ENCODE measurements at places on chromosomes 1 and 21. TPM values are rescaled to one million over a fixed set of nuclear protein-coding genes. Genes with fewer than 3 reads are reported as not detected.

The BGLAP gene
- total RNA-seq, result not detected

The ADGRB2 gene
- 9.4 TPM for total RNA-seq

The FAM163A gene
- 0.06 TPM for total RNA-seq

The CR1L gene
- 0.69 TPM for total RNA-seq

The DENND2D gene
- total RNA-seq, result 5.7 TPM

The MYBPH gene
- total RNA-seq, result not detected

The RHBDL2 gene
- total RNA-seq, result 1.4 TPM

The OR6K6 gene
- total RNA-seq, result not detected

The SPRR1A gene
- not detected for total RNA-seq

The CFH gene
- 3.8 TPM for total RNA-seq

- no peak for DNase-seq
Observed at GRCh38 chr1:153233448-153233847, 16.1 kb downstream of the PRR9 start.

- DNase-seq, result no peak
Observed at GRCh38 chr1:8777867-8778266, 39.6 kb downstream of the RERE start.

GRCh38 chr1:9823943-9824701 lies at the start of gene CLSTN1:
Gene CLSTN1, minus strand, starts transcription at chr1:9823965. Its CDS starts 232 bp downstream, at chr1:9823733.
- peak; percentile 94 for DNase-seq

DNA sequence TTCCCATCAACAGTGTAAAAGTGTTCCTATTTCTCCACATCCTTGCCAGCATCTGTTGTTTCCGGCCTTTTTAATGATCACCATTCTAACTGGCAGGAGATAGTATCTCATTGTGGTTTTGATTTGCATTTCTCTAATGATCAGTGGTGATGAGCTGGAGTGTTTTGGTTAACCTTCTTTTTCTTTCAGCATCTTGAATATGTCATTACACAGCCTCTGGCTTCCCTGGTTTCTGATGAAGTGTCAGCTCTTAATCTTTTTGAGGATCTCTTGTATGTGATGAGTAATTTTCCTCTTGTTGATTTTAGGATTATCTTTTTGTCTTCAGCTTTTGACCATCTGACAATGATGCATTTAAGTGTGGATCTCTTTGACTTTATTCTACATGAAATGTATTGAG lies 133.2 kb upstream of the GRIK3 start:
- DNase-seq, result no peak

- no peak for DNase-seq
Observed at GRCh38 chr21:33387294-33387693, 15.9 kb upstream of the IFNGR2 start.

DNA sequence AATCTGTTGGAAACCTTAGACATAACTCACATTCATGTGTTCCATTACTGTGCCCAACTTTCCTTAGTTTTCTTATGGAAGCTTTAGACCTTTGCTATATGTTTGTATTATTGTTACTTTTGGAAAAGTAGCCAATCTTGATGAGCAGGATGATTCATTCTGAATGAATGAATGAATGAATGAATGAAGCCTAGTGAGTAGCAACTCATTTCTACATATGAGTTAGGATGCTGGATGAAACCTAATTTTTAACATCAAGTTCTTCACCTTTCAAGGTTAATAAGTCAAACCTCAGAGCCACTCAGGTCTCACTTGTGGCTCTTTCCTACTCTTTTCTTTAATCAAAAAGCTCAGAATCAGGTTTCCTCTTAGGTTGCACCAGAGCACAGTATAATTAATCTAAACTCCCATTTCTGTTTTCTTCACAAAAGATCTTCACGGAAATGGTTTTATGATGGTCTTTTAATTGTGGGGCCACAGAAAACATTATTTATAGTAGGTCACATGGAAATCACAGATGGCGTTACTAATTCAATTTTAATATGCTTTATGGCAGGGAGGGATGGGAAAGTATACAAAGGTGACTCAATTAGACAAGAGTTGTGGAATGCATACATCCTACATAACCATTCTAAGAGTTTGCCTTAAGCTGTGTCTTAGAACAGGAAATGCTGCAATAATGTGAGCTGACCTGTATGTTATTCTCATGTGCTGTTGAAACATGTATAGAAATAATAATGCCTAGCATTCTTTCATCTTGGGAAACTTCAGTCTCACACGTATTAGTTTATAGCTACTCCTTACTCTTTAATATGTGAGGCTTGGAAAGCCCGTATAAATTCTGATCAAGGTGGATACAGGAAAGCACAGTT lies 4.5 kb upstream of the DDX59 start:
- no peak for DNase-seq

DNA sequence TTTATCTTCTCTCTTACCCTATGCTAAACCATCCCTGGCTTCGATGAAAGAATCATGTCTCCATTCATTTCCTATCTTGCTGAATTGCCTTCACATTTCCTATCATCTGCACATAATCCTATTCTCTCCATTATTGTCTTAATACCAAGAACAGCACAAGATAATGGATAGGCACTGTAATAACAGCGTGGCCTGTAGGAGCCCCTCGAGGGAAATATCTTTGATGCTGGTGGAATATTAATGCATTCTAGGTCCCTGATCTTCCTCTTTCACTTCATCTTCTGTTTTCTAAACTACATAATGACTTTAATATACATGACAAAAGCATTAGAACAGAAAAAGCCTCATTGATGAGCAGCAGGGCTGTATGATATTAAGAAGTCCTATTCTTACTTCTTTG lies 720.6 kb downstream of the RWDD3 start:
- DNase-seq, result no peak

DNA sequence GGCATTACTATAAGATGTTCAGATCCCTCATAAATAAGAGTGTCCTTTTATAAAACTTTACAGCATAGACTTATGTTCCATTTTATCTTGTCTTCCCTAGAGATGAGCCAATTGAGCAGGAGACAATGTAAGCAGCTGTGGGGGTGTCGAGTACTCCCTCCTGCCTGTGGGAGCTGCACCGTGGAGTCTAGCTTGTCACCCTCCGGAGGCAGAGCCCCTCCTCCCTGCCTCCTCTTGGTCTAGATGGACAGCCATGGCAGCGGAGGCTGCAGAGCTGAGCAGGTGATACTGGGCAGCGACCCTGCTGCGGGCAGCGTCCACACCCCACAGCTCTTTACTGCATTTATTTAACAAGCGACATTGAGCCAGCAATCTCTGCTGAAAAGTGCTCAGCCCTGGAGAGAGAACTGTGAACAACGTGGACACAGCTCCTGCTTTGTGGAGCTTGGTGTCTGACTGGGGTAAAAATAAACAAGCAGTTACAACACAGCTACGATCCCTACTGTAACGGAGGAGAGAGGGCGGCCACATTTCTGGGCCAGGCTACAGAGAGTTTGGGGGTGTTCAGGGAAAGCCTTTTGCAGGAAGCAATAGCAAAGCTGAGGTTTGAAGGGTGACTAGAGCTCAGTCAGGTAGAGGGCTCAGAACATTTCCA lies 12.8 kb upstream of the KIF21B start:
- no peak for DNase-seq

DNA sequence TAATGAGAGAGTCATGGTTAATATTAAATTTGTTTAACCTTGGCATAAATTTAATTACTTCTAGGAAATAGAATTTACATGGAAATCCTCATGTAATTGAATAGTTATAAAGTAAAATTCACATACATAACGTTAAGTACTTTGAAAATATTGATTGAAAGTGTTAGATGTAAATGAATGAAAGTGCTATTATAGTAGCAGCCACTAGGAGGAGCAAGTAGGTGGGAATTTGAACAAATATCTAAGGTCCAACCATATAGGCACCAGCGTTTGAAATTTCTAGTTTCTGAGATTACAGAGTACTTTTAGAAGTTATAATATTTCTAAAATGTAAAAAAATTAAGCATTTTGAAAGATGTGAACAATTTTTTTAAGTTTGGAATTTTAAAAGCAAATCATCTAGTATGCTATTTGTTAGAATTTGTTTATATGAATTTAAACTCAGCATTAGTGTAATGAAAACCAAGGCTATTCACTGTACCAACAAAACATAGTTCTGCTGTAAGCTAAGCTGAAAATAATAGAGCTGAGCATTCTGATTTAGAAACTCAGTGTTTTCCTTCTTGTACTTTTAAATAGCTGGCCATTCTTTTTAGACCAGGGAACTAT lies 3.3 kb downstream of the B3GALT2 start:
- DNase-seq, result peak; percentile 26

GRCh38 chr1:27011058-27011764 lies 1.4 kb downstream of the TENT5B start:
- DNase-seq, result peak; percentile 95

- peak; percentile 71 for DNase-seq
Observed at GRCh38 chr1:46039571-46040052, 92.8 kb downstream of the PIK3R3 start.

GRCh38 chr1:167935216-167936067 lies 1.0 kb upstream of the DCAF6 start:
- DNase-seq, result peak; percentile 48

- peak; percentile 85 for DNase-seq
Observed at GRCh38 chr1:37556712-37557196, at the start of gene DNALI1. Gene DNALI1, plus strand, starts transcription at chr1:37556940. Its CDS starts 55 bp downstream, at chr1:37556995.

DNA sequence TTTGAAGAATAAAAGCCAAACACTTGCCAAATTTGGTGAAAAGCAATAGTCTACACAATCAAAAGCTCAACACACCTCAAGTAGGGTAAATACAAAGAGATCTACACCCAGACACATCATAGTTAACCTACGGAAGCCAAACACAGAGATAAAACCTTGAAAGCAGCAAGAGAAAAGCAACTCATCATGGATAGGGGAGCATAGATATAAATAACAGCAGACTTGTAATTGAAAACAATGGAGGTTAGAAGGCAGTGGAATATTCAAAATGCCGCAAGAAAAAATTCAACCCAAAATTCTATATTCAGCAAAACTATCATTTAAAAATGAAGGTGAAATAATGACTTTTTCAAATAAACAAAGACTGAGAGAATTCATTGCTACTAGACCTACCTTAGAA lies 105.1 kb downstream of the ITSN1 start:
- no peak for DNase-seq

- DNase-seq, result no peak
Observed at GRCh38 chr21:33815143-33815707, 100.4 kb downstream of the ATP5PO start.

DNA sequence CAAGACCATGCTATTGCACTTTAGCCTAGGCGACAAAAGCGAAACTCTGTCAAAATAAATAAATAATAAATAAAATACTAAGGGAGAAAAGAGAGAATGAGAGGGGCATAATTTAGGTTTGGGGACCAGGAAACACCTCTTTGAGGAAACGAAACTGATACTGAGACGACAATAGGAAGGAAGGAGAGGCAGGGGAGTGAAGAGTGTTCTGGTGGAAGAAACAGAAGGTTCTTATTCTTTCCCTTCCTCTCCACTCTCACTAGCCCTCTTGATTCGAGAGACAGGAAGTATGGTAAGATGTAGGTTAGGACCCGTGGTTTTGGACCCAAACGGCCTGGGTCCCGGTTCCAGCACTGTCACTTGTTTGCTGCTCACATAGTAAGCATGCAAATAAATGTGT lies 1.6 kb upstream of the NKAIN1 start:
- no peak for DNase-seq

DNA sequence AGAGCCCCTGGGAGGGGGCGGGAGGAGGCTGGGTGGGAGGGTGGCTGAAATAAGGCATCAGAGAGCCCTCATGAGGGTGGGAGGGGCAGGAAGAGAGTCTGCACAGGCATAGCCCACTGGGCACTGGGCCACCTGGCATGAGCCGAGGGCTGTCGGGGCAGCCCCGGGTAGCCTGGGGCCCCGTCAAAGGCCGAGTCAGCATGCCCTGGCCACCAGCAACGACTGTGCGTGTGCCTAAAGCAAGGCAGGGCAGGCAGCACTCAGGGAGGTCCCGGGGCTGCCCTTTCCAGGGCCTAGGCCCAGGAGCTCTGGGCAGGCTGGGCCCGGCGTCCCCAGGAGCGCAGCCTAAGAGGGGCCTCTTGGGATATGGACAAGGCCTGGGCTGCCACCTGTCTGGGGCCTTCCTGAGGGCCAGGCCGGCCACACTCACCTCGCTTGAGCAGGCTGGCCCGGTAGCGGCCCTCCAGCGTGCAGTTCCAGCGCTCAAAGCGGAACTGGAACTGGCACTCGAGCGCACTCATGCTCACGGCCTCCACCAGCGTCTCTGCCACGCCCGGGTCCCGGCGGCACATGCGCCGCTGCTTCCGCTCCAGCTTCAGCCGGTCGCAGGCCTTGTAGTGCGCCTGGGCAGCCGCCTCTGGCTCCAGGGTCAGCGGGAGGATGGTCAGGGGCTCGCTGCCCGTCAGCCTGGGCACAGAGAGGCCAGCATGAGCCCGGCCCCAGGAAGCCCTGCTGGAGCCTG lies 22.7 kb downstream of the WNT9A start:
- no peak for DNase-seq

- no peak for DNase-seq
Observed at GRCh38 chr1:235265900-235266299, 62.1 kb downstream of the ARID4B start.

- no peak for DNase-seq
Observed at GRCh38 chr1:243346016-243346415, 90.2 kb downstream of the SDCCAG8 start.

DNA sequence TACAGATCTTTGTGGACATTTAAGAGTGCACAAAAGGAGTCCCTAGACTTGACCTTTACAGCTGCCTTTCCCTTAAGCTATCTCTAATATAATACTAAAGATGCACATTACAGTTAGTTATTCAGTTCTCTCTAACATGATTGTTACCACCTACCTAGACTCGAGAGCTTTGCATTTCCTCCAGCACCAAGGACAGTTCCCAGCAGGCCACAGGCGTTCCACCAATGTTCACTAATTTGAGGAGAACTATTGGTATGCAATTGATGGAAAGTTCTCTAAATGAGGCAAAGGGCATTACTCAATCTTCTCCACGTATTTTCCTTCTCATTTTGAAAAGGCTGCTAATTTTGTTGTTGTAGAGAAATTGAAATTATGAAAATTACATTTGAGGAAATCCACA lies 5.4 kb upstream of the NTNG1 start:
- DNase-seq, result peak; percentile 40

DNA sequence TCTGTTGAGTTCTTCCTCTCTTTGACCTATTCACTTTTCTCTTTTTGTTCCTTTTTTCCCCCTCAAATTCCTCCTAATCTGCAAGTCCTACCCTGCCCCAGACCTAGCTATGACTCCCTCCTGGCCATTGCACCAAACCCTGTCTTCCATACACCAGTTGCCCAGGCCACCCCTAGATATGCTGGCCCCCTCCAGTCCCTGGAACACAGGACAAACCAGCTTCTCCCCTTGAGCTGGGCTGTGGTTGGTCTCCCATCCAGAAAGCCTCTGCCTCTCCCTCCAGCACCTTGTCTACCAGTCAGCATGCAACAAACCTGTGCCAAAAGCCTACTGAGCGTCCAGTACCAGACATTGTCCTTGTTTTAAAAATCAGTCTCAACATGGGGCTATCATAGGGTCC lies 59.4 kb downstream of the ELK4 start:
- DNase-seq, result no peak

- peak; percentile 53 for DNase-seq
Observed at GRCh38 chr1:32741413-32742198, 39.0 kb upstream of the SYNC start.

GRCh38 chr1:244957525-244957924 lies 93.2 kb upstream of the HNRNPU start:
- DNase-seq, result no peak

DNA sequence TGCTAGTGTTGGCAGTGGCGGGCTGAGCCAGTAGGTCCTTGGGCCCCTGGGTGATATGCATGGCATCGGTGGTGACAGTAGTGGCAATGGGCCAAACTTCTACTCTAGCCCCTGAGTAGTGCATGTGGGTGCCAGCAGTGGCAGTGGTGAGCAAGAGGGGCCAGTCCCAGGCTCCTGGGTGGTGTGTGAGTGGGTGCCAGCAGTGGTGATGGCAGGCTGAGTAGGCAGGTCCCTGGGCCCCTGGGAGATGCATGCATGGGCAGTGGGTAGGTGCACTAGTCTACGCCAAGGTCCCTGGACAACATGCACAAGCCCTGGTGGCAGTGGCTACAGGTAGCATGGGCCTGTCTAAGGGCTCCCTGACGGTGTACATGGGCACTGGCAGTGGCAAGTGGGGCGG lies 24.6 kb upstream of the TTC22 start:
- no peak for DNase-seq
